Aorta (tissue), 5 donors: ENCODE measurements at places on chromosomes 7 and 10.

DNA sequence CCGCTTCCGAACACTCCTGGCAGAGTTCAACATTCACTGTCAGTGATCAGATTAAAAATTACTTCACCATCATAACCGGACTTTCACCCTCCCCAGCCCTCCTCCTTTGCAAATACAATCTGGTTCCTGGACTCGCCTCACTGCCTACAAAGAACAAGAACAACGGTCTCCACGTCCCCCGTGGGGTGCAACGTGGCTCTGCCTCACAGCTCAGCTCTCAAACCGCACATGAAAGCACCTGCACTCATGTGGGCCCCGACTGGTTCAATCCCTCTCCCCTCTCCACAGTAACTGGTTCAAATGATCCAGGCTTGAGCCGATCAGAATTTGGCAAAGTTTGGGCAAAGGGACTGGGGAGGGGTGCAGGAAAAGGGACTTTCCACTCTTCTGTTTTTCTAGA is 21.0 kb downstream of the ASB13 start:
- no peak for DNase-seq

- DNase-seq, result no peak
Measured at GRCh38 chr10:74164716-74165529, 13.9 kb downstream of the ADK start.

- DNase-seq, result no peak
Measured at GRCh38 chr7:39265641-39266591, 288.2 kb downstream of the POU6F2 start.

DNA sequence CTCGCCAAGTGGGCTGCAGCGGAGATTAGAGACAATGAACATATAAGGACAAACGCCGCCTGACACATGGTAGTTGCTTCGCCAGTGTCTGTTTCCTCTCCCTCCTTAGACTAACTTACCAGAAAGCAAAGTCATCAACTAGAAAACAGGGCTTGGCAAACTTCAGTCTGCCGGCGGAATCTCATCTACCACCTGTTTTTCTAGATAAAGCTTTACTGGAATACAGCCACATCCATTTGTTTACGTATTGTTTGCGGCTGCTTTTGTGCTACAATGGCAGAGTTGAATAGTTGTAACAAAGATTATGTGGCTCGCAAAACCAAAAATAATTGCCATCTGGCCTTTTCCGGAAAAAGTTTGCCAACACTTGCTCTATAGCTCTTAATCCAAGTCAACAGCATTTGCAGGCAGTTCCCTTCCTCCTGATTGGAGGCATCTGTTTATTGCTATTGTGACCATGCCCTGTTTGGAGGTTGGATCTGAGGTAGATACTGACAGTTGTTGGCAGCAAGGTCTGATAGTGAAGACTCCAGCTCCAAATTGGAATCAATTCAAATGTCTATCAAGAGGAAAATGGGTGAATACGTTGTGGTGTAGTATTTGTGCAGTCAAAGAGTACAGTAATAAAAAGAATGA is 260.6 kb downstream of the POU6F2 start:
- DNase-seq, result no peak

GRCh38 chr7:92464515-92464914 is 13.2 kb downstream of the ERVW-1 start:
- DNase-seq, result no peak

GRCh38 chr10:60906411-60906810 is 37.6 kb downstream of the RHOBTB1 start:
- DNase-seq, result no peak

DNA sequence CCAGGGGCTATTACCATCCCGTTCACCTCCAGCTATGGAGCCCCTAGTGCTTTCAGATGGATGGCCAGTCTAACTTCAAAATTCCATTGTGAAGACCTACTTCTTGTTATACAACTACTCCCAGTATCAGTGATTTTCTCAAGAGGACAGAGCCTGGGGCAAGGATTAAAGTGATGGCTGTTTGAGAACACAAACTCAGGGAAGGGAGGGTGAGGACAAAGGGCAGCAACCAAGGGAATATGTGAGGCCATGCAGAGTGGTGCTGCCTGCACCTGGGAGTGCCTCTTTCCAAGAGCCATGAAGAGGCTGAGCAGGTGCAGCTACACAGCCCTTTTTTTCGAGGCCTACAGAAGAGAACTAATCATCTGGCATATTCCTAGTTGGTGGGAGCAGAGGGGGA is 303.5 kb upstream of the BMPER start:
- no peak for DNase-seq

- no peak for DNase-seq
Measured at GRCh38 chr10:6101181-6101580, 12.3 kb downstream of the RBM17 start.

DNA sequence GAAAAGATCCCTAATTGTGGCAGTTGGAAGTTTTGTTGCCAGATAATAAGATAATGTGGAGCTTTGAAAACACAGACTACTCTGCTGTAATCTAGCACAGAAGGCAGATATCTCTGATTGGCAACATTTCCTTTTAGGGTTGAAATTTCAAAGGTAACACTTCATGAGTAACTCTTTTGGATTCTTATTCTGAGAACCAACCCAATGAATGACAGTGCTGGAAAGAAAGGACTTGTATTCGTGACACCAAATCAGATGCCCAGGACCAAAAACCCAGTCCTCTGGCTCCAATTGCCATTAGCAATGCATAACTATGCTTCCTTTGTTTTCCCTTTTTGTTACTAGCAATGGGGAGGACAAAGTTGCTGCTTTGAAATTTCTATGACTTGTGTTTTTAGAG is 41.0 kb upstream of the ELMO1 start:
- DNase-seq, result no peak

- no peak for DNase-seq
Measured at GRCh38 chr7:135224027-135224426, 9.6 kb upstream of the STRA8 start.

DNA sequence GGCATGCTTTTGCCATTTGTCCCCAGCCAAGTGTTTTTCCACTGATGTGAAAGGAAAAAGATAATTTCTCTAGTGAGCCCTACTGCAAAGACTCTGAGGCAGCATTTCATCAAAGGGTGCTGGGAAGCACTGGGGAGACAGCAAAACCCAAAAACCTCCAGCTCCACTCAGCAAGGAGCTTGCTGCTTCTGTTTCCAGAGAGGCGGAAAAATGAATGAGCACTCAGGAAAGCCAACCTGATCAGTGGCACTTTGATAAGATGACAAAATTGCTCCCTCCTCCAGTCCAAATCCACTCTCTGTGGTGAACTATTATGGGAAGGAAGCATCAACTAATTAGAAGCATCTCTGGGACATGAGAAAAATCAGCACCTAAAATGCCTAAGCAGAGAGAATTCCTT is 68.2 kb downstream of the ATXN7L1 start:
- DNase-seq, result no peak

DNA sequence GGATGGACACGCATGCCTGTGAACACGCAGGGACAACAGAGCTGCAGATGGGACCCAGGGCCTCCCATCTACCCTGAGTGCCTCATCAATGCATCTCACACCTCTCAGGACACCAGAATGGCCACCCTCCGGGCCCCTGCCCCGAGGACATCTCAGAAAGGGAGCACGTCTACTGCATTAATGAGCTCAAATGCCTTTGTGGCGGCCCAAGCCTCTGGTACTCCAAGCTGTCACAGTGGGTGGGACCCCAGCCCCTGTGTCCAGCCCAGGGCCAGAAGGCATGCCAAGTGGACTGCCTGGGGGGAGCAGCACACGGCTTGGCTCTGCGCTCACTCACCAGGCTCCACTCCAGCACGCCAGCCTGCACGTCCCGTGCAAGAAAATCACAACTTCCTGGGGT is 52.0 kb downstream of the TCERG1L start:
- DNase-seq, result peak; percentile 60

DNA sequence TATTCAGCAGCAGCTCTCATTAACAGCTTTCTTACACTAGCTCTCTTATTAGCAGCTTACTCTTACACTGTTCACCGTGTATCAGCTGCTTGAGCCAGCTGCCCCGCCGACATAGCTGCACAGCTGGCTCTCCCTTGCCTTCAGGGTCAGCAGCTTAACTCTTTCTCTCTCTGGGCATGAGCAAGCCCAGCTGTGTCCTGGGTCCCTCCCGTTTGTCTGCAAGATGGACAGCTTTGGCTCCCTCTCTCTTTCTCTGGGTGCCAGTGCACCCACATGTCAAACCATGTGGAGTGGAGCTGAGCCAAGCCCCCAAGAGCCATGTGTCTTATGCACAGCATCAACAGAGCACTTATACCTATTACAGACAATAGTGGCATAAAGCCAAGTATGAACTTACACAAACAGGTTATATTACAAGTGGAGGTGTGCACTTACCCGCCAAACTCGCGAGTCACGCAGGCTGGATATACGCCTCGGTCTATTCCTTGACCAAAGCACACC is 35.7 kb upstream of the MTPAP start:
- DNase-seq, result no peak

- no peak for DNase-seq
Measured at GRCh38 chr7:132354527-132354926, 221.7 kb downstream of the PLXNA4 start.

DNA sequence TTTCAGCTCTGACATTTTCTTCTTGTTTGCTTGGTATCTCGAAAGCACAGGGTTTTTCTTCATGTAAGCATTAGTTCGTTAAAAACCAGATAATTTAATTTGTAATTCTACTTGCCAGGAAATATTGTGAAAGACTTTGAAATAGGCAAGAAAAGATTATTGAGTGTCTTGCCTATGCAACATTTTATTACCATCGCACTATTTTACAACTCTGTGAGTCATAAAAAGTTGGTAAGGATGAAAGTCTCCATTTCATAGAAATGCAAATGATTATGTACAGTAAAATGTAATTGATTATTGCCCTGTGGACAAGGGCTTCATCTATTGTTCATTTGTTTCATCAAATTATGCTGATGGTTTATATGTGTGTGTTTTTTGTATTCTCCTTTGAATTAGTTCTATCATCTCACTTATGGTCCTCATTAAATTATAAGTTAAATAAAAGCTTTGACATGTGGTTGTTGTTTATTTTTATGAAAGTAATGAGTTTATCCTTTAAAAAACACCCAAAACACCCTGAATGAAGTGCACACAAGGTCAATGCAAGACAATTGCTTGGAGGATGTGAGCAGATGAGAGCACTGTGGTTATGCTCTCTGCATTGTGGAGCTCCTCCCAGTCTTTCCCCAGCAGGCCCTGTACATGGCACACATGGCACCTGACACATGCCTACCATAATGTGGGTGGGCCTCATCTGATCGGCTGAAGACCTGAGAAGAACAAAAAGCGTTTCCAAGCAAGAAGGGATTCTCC is 230.8 kb downstream of the CXCL12 start:
- DNase-seq, result no peak

GRCh38 chr7:57651006-57651405 is 201.0 kb downstream of the ZNF716 start:
- DNase-seq, result peak; percentile 72

DNA sequence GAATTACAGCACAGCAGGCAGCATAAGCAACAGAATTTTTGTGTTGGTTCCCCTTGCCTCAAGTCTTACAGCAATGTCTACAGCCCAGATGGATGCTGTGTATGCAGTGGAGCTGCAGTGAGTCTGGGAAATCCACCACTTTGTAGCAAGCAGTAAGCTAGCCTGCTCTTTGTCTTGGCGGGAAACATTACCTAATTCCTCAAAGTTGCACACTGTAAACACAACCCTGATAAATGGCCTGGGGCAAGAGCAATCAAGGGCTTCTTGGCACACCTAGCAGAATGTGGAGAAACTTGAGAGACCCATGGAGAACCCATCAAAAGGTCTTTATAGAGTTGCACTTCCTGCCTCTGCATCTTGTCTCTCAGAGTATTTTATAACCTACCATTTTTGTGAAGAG is 102.0 kb upstream of the FOXP2 start:
- no peak for DNase-seq

DNA sequence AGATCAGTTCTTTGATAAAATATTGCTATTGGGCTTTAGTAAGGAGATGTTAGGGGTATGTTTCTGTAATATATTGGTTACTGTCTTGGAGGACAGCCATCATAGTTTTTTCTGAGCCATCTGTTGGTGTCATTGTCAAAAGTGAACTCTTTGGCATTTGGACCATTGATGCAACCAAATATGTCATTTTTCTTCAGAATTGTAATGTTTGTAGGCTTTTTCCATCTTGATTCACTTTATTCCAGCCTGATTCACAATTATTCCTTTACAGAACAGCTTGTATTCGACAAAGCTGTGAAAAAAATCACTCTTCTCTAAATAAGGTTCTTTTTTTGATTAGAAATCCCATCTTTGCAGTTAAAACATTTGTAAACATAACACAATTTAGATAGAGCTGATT is 37.4 kb downstream of the SMNDC1 start:
- no peak for DNase-seq

- no peak for DNase-seq
Measured at GRCh38 chr7:129843978-129844840, 108.6 kb downstream of the UBE2H start.

GRCh38 chr7:64463636-64464375 is 99.1 kb downstream of the ZNF680 start:
- peak; percentile 85 for DNase-seq

- no peak for DNase-seq
Measured at GRCh38 chr10:47441938-47442337, 42.0 kb downstream of the ANXA8 start.

DNA sequence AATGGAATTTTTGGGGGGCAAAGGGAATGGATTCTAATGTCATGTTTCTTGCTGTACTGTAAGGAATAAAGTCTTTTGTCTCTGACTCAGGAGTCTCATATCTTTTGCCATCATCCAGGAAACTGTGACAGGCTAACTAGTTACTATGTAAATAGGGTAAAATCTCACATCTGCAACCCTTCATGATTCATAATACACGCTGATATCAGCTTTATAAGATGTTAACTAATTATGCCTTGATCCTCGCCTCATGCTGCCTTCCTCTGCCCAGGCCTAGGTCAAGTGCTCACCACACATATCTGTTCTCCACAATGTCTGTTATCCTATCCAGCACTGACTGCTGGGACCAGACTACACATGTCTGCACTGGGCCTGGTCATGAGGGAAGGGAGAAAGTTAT is 81.3 kb upstream of the CXCL12 start:
- DNase-seq, result no peak

DNA sequence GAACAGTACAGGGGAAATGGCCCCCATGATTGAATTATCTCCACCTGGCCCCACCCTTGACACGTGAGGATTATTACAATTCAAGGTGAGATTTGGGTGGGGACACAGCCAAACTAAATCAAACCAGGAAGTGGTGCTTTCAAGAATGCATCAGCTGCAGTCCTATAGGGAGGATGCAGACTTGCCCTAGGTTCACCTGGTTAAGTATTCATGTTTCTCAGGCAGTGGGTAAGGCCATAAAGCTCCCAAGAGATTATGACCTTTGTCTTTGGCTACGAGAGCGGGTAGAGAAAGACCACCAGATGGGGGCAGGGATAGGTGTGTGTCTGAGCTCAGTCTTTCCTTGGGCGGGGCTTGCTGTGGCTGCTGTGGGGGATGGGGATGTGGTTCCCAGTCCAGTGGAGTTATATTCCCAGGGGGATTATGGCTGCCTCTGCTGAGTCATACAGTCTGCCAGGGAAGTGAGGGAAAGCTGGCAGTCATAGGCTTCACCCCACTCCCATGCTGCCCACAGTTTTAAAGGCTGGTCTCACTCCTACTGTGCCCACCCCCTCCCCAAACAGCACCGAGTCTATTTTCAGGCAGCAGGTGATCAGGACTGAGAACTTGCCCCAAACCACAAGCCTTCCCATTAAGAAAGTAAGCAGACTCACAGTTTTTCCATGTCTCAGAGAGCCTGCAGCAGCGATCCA is 8.4 kb upstream of the R3HCC1L start:
- no peak for DNase-seq
